ENCODE measurements at places on chromosomes 6 and 20.

DNA sequence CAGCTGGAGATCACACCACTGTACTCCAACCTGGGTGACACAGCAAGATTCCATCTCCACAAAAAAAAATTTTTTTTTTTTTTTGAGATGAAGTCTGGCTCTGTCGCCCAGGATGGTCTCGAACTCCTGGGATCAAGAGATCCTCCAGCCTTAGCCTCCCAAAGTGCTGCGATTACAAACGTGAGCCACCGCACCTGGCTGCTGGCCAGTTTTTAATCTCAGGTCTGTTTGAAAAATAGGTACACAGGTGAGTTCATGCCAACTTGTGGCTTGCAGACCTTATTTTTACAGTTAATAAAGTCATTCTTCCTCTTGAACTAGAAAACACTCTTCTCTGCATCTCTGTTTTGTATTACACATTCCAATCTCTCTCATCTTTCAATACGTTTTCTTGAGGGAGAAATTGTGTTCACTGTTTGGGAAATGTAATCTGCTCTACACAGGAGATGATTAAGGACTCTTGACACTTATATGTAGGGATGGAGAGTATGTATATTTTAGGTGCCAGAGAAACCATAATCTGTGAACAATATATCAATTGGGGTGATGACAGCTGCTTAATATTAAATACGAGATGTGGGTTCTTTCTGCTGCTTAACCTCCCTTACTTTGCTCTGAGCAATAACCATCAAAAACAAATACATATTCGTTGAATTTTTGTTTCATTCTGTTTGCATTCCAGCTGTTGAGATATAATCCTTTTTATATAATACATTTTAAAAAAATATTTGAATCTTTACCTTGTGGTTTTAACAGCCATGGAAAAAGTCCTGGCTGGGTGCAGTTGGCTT, 17.7 kb upstream of the RIPOR3 start:
- DNase-seq = no peak

DNA sequence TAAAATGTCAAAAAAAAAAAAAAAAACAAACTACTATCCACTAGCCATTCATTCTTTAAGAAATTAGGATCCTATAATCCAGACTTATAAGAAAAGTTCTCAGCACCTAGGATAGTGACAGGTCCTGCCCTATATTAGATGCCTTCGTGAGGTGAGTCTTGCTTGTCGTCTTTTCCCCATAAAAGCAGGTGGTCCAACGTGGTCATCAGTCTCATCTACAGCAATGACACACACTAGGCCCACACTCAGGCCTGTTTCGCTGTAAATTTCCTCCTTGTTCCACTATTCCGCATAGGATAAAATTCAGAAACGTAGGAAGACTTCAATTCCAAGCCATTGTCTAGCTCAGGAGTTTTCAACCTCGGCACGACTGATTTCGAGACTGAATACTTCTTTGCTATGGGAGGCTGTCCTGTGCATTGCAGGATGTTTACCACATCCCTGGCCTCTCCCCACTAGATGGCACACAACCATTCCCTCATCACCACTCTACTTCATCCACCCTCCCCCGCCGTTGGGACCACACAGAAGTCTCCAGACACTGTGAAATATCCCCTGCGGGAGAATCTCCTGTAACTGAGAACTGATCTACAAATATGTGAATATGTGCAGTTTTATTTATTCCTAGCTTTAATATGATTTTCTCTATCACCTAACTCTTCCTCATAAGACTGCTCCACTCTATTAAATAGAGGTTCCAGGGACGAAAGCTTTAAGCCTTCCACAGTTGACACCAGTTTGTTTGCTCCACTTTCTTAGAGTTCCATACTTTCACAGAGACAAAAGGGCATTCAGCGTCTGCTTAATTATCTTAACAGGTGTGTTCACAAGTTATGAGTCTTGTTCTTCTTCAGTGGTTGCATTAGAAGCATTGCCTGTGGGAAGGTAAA, 346.3 kb downstream of the BMP2 start:
- DNase-seq = peak; percentile 14

DNA sequence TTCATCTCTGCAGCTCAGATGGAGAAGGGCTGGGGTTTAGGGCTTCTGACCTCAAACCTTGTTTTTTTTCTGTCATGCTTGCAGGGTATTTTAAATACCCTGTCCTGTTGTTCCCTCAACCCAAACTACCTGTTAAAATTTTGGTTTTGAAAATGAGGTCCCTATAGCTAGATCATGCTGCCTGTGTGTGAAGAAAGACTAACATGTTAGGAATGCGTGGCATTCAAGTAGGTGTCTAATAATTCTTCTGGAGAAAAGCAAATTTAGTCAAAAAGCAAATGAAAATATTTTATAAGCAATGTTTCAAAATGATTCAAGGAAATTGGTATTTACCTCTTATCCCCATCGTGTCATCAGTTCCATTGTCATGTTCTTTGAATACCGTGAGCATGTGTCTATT, 77.2 kb upstream of the C20orf144 start:
- no peak for DNase-seq

DNA sequence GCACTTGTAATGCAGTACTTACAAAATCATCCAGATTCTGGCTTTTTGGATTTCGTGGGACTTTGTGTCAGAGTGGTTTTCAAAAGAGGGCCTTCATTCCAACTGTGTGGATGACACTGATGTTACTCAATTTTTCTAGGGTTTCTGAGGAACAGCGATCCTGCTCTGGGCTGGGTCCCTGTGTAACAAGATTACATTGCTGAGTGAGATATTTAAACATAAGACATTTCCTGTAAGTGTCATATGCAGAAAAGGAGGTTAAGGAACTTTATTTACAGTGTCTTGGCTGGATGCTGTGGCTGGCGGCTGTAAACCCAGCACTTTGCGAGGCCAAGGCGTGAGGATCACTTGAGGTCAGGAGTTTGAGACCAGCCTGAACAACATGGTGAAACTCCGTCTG, 6.7 kb downstream of the ZFAND3 start:
- DNase-seq = no peak

- no peak for DNase-seq
These were observed at the start of gene RIPPLY2 for GRCh38 chr6:83853178-83854000. TSS of gene RIPPLY2 (plus strand) at chr6:83853360. CDS start at chr6:83853417, 57 bp downstream.

DNA sequence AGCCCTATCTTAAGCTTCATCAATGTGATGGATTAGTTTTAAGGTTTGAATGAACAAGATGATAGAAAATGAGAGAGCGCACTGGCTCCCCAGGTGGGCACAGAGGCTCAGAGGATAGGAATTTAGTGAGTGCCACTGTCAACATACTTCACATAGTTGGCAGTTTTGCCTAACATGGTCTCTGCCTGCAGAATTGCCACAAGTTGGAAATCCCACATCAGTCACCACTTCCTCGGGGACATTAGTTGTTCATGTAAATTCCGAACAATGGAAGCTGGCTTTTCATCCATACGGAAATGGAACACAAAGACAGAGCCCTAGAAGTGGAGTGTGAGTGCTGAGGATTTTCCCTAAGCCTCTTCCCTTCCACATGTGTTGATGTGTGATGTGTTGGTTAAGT, 123.9 kb upstream of the PHACTR1 start:
- no peak for DNase-seq

- no peak for DNase-seq
These were observed 144.4 kb upstream of the MAN1A1 start for GRCh38 chr6:119493980-119494379.
